ENCODE measurements at places on chromosomes 5 and 9. TPM values are rescaled to one million over a fixed set of nuclear protein-coding genes. Genes with fewer than 3 reads are reported as not detected.

The DDX4 gene
- not detected for total RNA-seq

The LRRC26 gene
- not detected for total RNA-seq

The TMEM174 gene
- total RNA-seq: not detected

The LCN15 gene
- not detected for total RNA-seq

The WDR41 gene
- total RNA-seq: 68.9 TPM

The UQCRQ gene
- total RNA-seq: 369 TPM

The FYB1 gene
- total RNA-seq: not detected

The F2R gene
- 38.0 TPM for total RNA-seq

The BRINP1 gene
- 0.04 TPM for total RNA-seq

The MOCS2 gene
- total RNA-seq: 47.7 TPM

The TMEM215 gene
- total RNA-seq: not detected

The DHFR gene
- total RNA-seq: 47.9 TPM

The LIX1 gene
- not detected for total RNA-seq
